ENCODE measurements at places on chromosomes 5 and 9. TPM values are rescaled to one million over a fixed set of nuclear protein-coding genes. Genes with fewer than 3 reads are reported as not detected.

DNA sequence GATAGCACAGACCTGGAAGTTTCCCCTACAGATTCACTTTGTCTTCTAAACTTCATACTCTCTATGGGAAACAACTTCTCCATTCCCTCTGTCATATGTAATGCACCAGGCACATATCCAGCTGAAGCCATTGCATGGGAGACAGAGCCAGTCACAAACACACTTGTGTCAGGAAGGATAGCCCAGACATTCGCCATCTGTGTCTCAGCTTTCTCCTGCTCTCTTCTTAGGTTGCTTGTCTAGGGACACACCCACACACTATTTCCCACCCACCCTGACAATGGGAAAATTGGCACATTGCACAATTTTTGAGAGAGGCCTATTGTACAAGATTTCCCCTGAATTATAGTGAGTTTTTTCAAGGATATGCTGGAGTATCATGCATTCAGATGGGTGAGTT is 158.4 kb upstream of the MPDZ start:
- no peak for DNase-seq

Gene PCDHB11
- total RNA-seq: 9.7 TPM

- DNase-seq: no peak
Measured at GRCh38 chr5:5218396-5218795, 78.3 kb downstream of the ADAMTS16 start.

GRCh38 chr5:75052192-75053053 is at the start of gene GCNT4:
TSS of gene GCNT4 (minus strand) at chr5:75052558. CDS start at chr5:75030037, 22,521 bp downstream.
- DNase-seq: peak; percentile 24

DNA sequence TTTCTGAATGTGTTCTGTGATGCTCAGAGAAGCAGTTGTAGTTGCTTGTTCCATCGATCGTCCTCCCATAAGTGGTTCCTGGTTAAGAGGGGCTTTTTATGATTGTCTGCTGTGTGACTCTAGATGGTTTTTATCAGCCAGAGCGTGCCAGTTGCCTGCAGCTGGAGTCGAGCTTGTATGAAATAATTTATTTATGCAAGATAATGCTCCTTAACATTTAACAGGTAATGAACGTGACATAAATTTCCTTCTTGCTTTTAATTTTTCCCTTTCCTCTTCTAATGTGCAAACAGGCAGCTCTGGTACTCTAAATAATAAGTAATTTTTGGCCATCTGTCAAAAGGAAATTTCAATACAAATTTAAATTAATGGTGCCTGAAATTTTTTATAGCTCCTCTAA is 84.4 kb downstream of the TLE4 start:
- DNase-seq: peak; percentile 81

Measured in spinal cord (tissue), 10 donors.